Hematopoietic multipotent progenitor cell treated with erythropoietin and hydrocortisone succinate and interleukin-3 and kit ligand, for 15 days (in vitro differentiated cells): ENCODE measurements at places on chromosomes 11 and 22.

DNA sequence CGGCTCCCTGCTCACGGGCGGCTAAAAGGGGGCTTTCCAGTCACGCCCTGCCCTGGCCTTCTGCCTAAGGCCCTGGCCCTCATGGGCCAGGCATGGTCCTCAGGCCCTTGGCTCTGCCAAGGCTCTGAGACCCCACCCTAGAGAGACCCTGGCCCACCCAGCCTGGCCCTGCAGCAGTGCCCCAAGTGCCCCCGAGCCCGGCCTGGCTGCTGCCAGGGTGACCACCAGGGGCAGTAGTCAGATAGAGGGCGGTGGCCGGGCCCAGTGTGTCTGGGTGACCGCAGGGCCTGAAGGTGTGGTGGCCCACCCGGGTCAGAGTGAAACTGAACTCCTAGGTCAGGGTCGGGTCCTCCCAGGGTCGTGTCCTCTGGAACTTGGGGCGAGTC lies 29.4 kb upstream of the CCDC188 start:
- no peak for DNase-seq

DNA sequence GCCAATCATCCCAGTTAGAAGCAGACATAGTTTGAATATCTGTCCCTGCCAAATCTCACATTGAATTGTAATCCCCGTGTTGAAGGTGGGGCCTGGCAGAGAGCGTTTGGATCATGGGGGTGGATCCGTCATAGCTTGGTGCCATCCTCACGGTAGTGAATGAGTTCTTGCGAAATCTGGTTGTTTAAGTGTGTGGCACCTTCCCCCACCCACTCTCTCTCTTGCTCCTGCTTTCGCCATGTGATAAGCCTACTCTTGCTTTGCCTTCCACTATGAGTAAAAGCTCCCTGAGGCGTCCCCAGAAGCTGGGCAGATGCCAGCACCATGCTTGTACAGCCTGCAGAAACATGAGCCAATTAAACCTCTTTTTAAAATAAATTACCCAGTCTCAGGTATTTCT lies 5.0 kb upstream of the CCDC81 start:
- DNase-seq, result no peak

DNA sequence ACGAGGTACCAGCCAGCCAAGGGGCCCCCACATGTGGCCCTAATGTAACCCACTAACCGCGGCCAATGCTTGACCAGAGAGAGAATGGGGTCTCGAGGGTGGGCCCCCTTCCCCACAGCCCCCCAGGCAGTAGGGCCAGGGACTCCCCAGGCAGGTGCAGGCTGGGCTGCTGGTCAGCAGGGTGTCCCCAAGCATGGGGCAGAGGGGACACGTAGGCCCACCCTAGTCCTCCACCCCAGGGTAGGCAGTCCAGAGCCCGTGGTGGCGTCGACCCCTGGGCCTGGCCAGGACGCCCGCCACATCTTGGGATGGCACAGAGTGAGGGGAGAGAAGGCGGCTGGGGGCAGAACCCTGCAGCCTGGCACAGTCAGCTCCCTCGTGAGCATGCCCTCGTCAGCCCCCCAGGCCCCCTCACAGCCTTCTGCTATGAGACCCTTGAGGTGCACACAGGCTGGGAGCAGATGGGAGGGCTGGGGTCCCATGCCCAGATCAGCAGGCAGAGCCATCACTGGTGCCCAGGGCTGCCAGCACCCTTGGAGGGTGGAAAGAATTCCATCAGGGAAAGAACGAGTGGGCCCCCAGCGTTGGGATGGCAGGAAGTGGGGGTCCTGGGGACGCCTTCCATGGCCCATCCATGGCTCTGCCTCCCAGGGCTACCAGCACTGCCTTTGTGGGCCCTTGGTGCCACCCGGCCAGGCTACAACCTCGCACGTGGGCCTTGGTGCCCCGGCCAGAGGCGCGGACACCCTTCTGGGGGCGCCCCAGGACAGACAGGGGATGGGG lies 6.1 kb downstream of the TNNT3 start:
- no peak for DNase-seq

DNA sequence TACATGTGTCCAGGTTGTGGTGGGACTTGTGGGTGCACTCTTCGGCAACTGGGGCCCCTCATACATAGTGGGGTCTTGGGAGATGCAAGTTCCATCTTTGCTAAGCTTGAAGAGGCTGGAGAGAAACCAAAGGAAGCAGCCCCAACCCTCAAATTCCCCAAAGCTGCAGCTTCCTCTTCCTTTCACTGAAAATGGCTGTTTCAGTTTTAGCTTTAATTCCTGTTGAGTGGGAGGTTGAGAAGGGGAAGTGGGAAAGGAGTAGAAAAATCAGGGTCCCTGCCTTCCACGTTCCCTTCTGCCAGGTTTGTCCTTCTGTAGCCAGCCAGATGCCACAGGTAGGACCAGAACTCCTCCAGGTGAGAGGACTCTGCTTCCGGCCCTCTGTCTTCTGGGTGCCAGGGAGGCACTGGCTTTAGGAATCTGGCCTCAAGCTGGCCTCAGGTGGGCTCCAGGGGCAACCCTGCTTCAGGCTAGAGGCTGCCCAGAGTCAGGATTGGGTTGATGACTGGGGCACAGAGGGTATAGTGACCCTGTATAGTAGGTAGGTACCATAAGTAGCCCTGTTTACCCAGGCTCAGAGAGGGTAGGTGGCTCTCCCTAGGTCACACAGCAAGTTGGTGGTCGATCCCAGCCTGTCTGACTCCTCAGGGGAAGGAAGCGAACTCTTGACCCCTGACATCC lies 16.2 kb downstream of the P2RY6 start:
- DNase-seq, result no peak

GRCh38 chr11:11843211-11843621 lies 1.4 kb downstream of the USP47 start:
- peak; percentile 59 for DNase-seq

- no peak for DNase-seq
These were observed 2.9 kb upstream of the KIRREL3 start for GRCh38 chr11:127003260-127003981.

DNA sequence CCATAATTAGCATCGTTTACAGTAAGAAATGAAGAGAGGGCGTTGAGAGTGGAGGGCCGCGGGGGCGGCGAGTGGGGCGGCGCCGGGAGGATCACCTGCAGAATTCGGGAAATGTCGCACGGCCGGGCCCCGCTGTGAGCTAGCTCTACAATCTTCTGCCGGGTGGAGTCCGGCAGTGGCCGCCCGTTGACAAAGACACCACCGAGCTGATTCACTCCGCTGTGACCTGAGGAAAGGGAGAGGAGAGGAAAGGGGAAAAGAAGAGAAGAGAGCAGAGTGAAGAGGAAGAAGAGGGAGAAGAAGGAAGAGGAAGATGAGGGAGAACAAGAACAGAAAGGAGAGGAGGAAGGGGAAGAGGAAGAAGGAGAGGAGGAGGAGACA lies 8.5 kb downstream of the PAX6 start:
- DNase-seq, result no peak

DNA sequence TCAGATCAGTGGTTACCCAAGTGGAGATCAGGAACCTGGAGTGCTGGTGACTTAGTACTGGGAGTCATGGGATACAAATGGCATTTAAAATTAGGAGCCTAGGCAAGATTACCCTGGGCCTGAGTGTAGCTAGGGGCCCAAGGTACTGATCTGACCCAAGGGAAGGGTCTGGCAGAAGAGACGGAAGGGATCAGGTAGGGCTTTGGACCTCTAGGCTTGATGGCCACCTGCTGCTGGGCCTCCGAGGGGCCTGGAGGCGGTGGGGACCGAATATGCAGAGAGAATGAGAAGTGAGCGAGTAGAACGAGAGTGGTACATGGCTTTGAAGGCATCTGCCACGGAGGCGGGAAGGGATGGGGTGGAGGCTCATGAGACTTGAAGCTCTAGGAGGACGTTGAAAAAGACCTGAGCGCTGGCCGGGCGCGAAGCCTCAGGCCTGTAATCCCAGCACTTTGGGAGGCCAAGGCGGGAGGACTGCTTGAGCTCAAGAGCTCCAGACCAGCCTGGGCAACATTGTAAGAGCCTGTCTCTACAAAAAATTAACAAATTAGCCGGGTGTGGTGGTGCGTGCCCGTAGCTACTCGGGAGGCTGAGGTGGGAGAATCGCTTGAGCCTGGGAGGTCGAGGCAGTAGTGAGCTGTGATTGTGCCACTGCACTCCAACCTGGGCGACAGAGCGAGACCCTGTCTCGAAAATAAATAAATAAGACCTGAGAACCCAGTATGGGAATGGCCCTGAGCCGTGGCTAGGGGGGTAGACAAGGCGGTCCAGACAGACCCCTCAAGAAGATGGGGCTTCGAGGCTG lies 563 bp upstream of the PPIL2 start:
- DNase-seq, result no peak
